ENCODE measurements at places on chromosomes 7 and 10.

DNA sequence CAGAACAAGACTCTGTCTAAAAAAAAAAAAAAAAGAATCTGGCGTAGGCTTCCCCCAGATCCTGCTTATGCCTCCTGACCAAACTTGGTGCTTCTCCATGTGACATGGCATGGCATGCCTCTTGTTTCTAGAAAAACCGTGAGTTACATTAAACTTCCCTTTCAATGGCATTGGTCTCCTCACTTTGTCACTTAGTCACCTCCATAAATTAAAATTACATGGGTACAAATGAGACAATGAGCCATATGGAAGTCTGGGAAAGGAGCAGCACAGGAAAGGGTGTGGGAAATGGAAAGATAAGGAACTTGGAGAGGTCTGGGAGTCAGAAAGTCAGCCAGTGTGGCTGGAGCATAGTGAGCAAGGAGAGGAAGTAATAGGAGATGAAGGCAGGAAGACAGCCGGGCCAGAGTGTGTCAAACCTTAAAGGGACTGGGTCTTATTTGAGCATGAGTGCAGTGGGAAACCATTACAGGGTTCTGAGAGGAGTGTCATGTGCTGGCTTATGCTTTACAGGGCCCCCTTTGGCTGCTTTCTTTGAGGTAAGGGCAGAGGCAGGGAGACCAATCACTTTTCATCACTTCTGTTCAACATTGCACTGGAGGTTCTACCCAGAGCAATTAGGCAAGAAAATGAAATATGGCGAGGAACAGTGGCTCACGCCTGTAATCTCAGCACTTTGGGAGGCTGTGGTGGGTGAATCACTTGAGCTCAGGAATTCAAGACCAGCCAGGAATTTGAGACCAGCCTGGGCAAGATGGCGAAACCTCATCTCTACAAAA lies 21.3 kb upstream of the ZMIZ2 start:
- peak; percentile 91 for DNase-seq

DNA sequence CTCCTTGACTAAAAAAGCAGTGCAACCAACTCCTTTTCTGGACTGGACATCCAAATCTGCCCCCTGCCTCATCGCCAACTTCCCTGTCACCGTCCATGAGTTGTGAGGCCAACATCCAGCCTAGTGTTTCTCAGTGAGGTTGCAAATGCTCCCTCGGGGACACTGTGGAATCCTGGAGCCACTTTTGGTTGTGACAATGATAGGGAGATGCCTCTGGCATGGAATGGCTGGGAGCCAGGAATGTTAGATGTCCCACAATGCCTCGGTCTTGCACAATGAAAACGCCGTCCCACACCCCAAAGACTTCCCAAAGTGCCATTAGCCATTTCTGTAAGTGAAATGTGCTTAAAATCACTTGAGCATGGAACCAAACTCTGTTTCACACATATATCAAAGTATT lies 105.2 kb downstream of the OSBPL3 start:
- peak; percentile 17 for DNase-seq

DNA sequence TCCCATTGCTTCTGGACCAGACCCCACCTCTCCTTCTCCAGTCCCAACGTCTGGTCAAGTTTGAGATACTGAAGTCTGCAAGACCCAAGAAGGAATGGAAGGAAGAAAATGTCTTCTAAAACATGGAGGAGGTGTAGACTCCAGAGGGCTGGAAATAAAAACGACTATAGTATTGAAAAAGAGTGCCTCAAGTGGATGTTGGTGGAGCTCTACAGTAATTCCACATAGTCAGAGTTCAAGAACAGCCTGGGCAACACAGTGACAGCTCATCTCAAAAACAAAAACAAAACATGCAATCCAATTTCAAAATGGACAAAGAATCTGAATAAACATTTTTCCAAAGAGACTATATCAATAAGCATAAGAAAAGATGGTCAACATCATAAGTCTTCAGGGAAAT lies 2.3 kb upstream of the PCGF6 start:
- DNase-seq: no peak

DNA sequence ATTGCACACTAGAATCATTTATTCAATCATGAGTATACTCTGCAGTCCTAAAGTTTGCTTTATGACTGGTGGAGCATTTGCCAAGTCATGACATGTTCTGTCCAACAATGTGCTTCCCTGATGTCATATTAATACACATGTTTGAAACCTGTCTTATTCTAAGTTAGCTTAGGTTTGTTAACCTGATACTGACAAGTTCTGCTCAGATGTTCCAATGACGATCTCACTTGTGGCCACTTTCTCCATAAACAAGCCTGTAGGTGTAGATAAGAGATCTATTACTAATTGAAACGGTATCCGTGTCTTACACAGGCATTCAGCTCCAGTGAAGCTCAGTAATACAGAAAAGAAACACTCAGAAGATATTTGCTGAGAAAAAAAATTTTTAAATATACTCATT lies 64.9 kb downstream of the GPR37 start:
- DNase-seq: no peak

DNA sequence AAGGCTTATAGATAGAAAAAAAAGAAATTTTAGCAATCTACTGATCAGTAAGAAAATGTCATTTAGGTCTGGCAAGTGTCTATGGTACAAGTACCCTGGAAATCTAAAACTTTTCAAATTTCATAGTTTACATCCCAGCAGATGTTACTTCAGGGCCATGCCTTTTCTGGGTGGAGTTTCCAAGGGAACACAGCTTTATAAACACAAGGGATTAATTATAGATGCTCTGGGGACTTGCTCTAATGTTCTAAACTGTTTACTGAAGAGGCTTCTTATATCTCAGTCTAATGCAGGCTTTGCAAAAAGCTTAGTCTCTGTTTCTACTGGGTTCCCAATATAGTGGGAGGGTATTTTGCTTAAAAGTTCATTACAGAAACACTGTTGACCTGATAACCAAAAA lies 3.1 kb downstream of the CD36 start:
- DNase-seq: no peak

GRCh38 chr10:9636216-9636615 lies 1381.5 kb upstream of the CELF2 start:
- DNase-seq: no peak

DNA sequence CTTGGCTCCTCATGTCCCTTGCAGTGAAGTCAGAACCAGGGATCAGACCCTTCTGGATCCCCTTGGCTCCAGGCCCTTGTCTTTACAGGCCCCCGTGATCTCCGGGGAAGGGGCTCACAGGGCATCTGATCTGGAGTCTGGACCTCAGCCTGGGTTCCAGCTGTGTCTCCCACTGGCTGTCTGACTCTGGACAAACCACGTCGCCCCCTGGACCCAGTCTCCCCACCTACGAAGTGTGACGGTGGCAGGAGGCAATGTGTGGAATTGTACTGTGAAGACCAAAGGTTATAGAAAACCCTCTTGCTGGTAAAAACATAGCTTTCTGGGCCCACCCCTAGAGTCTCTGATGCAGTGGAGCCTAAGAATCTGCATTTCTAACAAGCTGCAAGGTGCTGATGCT lies 15.5 kb upstream of the C10orf71 start:
- DNase-seq: no peak

GRCh38 chr7:27992755-27993493 lies 187.7 kb downstream of the JAZF1 start:
- no peak for DNase-seq

GRCh38 chr10:130244031-130244927 lies 108.1 kb downstream of the GLRX3 start:
- DNase-seq: no peak

GRCh38 chr7:29569648-29570047 lies 6.0 kb downstream of the PRR15 start:
- DNase-seq: no peak

DNA sequence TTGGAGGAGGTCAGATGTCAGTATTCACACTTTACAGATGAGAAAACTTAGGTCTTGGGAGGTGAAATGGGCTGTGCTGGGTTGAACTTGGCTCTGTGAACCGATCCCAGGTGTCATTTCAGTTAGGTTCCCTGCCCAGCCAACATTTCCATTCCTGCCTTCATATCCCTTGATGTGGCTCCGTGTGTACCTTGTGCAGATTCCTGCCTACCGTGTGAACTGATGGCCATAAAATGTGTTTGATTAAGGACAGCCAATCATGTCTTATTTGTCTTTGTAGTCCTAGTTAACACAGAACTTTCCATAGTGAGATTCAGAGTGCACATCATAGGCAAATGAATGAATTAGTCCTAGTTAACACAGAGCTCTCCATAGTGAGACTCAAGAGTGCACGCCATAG lies 101.0 kb upstream of the GATA3 start:
- no peak for DNase-seq

DNA sequence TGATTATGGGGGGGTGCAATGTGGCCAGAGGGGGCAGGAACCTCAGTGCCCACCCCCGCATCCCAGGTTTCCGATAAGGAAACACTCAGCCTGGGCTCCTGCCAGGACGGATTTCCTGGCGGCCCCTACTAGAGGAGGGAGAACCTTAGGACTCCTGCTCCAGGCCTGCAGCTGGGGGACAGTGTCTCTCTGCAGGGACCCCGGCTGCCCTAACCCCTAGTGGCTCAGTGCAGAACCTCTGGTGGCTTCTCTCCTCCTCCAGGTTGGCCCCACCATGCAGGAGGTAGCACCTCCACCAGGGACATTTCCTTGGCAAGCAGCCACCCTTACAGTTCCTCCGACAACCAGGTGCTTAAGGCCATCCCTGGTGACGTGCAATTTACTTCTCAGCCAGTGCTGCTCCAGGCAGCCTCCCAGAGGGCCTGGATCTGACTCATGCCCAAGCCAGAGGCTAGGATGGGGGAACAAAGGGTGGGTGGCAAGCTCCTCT lies 31.9 kb downstream of the SH2B2 start:
- DNase-seq: no peak

- DNase-seq: no peak
Observed at GRCh38 chr10:70509757-70510147, 31.2 kb downstream of the PALD1 start.

DNA sequence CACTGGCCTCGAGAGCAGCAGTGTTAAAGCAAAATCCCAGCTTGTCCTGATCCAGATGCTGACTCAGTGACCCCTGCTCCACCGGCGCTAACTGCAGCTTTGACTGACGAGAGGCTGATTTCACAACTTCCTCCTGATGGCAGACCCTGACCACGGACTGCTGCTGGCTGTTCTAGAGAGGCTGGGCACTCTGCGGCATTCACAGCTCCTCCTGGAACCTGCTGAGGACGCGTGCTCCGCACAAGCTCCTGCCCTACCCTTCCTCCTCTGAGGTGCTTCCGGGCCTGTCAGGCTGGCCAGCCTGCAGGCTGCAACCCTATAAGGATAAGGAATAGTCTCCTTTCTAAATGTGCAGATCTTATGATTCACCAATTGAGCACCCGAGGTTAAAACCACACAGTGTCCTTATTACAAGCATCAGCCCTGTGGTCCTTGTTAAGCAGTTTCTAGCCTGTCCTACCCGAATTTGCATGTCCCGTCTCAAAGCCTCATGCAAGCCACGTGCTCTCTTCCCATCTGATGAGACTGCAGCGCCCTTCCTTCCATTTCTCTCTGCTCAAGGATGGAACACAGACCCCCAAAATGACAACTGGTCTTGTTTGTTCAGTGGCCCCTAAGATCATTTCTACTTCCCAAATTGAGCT lies 35.5 kb upstream of the NCAPG2 start:
- peak; percentile 71 for DNase-seq

GRCh38 chr10:131905267-131905571 lies 4.4 kb downstream of the PPP2R2D start:
- no peak for DNase-seq

- DNase-seq: no peak
Observed at GRCh38 chr7:93367254-93367653, 135.1 kb downstream of the VPS50 start.
